ENCODE measurements at places on chromosomes 11 and 22.

DNA sequence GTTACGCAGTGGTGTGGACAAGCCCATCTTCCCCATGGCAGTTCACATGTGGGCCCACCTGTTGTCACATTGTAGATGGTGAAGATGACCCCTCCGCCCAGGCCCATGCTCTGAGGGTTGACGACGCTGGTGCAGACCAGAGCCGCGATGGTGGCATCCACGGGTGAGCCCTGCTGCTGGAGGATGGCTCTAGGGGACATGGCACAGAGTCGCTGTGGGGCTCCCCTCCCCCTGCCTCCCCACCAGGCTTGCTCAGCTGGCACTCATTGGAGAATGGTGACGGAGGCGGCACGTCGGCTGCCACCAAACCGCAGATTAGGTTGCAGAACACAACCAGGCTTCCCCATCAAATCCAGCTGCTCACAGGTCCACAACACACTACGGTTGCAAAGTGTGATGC, 11.1 kb downstream of the GGT5 start:
- DNase-seq, result no peak

- DNase-seq, result no peak
These were observed 13.2 kb upstream of the AMPD3 start for GRCh38 chr11:10441652-10442503.

GRCh38 chr11:8790968-8791367, 108.4 kb downstream of the RPL27A start:
- DNase-seq, result no peak

DNA sequence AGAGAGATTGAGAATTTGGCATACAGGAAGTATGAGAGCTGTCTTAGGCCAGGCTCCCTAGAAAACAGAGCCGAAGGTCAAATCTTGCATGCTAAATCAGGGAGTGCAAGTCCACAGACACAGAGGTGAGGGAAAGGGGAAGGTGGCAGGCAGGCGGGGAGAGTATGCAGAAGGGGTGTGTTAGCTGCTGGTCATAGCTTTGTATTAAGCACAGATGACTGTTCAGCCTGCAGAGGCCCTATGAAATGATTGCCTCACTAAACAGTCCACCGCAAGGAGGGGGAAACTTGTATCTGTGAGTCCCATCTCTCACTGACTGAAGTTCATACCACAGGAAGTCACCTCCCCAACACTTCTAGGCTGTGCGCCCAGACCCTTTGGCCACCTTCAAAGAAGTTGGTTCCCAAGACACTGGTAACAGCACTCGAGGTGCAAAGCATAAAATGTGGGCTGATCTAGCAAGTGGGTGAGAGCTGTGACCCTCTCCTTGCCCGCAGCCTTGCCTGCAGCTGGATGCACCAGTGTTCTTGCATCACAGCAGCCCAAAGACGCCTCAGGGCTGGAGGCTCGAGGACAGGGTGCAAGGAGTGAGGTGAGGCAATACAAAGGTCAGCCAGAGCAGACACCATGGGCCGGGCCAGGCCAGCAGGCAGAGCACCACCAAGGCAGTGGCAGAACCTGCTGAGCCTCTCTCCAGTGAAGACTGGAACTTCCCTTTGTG, 115.3 kb upstream of the TBCEL start:
- no peak for DNase-seq

GRCh38 chr22:39710380-39711150, 140.0 kb downstream of the CACNA1I start:
- DNase-seq, result no peak

GRCh38 chr22:37741312-37741795, 44.5 kb downstream of the TRIOBP start:
- DNase-seq, result no peak

GRCh38 chr22:22394591-22394990, 114.0 kb downstream of the ZNF280B start:
- DNase-seq, result no peak

GRCh38 chr11:113420808-113421207, 33.2 kb downstream of the ANKK1 start:
- DNase-seq, result no peak

DNA sequence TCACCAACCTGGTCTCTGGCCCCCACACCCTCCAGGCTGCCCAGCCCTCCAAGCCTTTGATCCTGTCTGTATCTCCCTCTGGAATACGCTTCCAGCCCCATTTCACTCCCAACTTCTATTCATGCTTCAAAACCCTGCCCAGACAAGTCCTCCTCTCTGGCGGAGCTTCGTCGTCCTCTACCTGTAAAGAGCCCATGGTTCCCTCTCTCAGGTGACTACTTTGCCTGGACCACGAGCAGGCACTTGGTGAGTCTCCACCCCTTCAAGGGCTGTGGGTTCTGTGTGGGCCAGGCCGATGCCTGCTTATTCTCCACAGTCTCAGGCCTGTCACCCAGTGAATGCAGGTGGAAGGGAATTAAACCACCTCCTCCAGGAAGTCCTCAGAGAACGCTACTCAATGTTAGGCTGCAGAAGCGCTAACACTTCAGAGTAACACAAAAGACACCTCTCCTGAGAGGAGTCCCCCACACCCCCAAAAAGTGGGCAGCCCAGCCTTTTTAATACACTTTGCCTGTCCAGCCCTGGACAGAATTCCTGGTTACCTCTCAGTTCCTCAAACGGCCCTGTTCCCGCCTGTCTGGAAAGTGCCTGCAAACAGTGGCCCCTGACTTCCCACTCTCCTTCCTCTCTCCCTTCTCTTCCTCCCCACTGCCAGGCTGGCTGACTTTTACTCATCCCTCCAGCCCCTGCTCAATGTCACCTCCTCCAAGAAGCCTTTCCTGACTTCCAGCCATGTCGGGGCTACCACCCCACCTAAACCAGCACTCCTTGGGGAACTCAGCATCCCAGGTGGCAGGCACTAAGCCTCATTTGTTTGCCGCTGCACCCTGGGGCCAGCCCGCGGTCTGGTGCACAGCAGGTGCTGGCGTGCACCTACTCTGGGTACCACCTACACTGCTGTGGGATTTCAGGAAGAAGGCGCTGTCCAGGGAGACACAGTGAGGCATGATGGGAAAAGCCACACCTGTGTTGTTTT, 9.0 kb downstream of the RAC2 start:
- DNase-seq, result no peak

DNA sequence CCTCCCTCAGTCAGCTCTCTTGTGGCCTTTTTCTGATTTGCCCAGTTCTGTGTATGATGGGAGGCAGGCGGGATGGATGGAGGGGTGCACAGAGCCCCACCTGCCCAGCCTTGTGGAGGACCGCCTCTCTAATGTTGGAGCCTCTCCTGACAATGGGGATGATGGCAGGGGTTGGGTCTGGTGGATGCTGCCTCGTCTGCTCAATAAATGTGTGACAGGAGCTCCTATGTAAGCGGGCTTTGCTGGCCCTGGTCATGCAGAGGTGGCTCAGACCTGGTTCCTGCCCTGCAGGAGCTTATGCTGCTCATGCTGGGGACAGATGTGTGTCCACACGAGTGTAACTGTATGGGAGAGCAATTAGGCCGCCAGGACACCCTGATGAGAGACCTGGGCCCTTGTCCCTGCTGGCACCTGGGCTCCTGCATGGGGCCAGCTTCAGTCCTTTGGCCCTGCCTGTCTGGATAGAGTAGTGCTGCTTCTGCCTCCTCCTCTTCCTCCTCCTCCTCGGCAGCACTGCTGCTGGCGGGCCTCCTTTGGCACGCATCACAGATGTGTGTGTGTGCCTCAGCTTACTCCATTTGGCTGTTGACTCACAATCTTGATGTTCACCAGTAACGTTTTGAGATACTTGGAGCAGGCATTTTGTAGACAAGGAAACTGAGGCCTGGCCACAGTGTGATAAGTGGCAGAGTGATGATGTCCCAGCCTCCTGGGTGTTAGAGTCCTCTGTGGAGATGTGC, 131.0 kb downstream of the TBC1D22A start:
- DNase-seq, result no peak

DNA sequence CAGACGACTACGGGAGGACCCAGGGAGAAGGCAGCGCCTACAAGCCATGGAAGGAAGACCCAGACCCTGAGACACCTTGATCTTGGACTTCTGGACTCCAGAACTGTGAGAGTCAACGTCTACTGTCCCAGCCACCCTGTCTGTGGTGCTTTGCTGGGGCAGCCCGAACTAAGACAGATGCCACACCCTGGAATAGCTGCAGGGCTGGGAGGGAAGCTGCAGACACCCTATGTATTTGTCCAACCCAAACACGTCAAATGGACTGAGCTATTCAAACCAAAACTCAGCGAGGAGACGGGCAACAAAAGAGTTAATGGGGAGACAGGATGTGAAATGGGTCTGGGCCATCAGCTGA, 169.3 kb downstream of the CTTN start:
- DNase-seq, result no peak

- no peak for DNase-seq
These were observed 606.8 kb downstream of the NTM start for GRCh38 chr11:131977231-131977630.

DNA sequence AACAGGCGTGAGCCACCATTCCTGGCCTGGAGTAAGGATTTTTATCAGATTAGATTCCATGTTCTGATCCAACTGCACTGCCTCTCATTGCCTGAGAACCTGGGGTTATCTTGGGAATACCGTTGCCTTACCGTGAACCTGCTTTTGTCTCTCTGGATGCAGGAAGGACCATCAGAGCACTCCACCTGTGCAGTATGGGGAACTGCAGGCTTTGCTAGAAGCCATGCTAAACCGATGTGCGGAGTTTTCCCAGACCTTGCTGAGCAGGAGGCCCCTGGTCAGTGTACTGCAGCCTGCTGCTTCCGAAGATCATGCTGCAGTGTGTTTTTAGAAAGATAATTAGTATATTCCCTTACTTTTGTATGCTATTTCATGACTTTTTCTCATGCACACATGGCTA, 43.6 kb downstream of the MEI1 start:
- DNase-seq, result no peak

- no peak for DNase-seq
These were observed 25.9 kb downstream of the SHANK3 start for GRCh38 chr22:50698546-50698945.

DNA sequence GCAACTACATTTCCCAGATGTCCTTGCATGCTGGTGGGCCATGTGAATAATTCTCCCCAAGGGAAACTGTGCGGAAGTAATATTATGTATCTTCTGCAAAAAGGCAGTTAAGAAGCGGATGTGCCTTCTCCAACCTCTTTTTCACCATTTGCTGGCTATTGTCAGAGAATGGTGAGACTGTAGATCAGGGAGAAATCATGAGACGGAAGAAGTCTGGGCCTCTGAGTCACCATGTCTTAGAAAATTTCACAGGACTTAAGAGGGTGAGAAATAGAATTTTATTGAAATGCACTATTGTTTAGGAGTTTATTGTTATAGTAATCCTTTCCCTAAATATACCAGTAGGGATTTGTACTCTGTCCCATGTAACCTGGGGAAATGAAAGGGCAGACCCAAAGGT, 298.7 kb upstream of the ZC3H12C start:
- no peak for DNase-seq

DNA sequence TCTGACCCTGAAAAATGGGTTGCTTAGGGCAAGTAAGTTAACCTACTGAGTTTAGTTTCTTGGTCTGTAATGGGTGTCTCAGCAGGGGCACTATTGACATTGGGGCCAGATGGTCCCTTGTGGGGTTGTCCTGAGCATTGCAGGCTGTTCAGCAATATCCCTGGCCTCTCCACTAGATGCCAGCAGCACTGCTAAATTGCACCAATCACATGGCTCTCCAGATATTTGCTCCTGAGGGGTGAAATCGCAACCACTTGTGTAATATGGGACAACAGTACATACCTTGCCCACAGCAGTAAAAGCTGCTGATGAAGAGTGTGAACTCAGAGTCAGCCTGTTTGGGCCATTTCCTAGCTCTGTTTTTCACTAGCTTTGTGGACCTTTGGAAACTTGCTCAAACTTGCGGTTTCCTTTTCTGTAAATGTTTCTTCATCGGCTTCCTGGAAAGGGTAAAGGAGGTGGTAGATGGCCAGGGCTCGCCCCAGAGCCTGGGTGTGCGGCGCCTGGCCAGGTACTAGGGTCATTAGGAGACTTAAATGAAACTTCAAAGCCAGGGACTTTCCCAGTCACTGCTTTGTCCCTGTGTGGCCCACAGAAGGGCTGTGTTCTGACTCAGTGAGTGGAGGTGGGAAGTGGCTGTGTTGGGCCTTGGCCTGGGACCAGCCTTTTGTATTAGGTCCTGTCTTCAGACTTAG, 13.0 kb downstream of the NCF4 start:
- peak; percentile 43 for DNase-seq

DNA sequence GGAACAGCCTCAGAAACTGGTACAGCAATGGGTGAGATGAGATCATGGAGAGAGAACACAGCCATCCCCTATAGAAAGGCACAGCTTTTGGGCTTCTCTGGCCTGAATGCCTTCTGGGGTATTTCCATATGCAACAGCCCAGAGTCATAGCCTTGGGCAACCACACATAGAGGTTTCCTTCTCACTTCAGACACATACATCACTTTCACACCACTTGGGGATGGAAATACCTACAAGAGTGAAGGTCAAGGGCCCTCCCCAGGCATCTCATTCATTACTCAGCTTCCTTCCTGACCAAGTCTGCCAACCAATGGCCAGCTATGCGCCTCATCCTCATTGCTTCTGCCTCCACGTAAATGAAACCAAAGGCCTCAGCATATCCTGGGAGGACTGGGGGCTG, 17.7 kb upstream of the OLFML1 start:
- no peak for DNase-seq

GRCh38 chr11:7671347-7672215, 1.7 kb downstream of the CYB5R2 start:
- DNase-seq, result no peak

- no peak for DNase-seq
These were observed 97.1 kb upstream of the PARVA start for GRCh38 chr11:12280199-12280837.

DNA sequence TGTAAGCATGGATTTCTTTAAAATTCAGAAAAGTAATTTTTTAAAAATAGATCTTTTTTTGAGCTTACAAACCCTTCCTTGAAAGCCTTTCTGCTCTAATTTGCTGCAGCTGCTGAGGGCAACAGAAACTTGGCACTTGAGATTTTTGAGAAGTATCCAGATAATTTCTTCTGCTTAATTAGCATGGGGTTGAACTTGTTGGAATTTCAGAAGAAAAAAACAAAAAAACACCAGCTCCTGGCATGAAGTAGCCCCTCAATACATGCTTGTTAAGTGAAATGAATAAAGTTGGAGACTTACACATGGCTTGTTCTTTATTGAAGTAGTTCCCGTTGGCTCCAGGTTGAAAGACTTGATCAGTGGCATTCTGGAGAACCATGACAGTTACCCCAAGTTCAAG, 331.4 kb upstream of the RAG2 start:
- no peak for DNase-seq

DNA sequence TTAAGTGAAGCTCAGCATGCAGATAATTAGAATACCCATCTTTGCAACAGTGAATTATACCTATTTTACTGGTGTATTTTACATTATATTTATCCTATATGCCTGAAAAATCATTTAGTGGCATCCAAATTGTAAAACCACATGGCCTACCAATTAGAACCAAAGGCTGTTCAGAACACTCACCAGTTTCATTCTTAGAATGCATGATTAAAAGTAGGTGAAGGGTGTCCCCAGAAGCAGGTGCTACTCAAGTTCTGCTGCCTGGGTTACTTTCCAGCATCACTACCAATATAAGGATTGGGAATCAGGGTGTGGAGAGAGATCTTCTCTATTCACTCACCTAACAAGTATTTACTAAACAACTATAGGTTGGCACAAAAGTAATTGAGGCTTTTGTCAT, 103.3 kb downstream of the SGSM3 start:
- DNase-seq, result no peak
